ENCODE measurements at places on chromosomes 1 and 21.

GRCh38 chr1:97770376-97770775 lies 150.5 kb downstream of the DPYD start:
- no peak for DNase-seq

DNA sequence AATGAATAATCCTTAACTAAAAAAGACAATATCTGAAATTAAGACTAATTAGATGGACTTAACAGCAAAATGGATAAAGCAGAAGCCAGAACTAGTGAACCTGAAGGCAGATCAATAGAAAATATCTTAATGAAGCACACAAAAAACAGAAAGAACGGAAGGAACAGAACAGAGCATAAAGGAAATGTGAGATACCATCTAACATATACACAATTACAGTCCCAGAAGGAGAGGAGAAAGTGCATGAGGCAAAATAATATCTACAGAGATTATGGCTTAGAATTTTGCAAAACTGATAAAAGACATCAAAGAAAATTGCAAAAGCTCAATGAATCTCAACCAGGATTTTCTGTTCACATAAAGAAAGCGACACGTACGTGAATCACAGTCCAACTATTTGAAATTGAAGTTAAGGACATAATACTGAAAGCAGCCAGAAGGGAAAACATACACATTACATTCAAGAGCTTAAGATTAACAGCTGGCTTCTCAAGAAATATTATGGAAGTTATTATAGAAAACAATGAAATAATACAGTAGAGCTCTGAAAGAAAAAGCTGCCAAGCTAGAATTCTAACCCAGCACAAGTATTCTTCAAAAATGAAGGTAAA lies 182.0 kb downstream of the CDC42BPA start:
- no peak for DNase-seq

DNA sequence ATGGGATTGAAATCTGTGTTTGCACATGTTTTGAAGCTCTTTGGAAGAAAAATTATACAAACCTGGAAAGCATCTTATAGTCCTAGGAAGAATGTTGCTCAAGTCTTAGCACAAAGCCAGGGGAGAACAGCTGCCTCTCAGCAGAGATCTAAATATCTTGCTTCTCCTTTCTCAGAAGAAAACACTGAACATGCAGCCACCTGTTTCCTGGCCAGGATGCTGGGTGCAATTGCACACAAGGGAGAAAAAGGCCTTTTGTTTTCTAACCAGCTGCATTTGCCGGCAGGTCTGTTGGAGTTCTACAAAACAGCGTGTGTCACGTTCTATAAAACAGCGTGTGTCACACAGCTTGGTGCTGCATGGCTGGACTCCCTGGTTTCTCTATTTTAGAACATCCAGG lies 259.6 kb upstream of the PLD5 start:
- DNase-seq, result no peak

- no peak for DNase-seq
Observed at GRCh38 chr1:115218699-115219098, 119.3 kb downstream of the NGF start.

DNA sequence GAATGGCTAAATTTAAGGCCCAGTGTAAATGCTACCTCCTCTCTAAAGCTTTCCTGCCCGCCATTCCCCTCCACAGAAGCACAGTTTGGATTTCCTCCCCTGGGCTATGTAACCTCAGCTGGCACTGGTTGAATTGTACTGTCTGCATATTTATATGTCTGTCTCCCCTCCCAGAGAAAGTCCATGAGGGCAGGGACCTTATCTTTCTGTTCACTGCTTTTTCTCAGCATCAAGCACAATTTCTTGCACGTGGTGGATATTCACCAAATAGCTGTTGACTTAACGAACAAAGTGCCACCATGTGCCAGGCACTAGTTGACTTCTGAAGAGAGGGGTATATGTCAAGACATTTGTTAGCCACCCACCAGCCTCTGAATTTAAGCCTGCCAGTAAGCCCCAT lies 9.5 kb upstream of the PDIK1L start:
- no peak for DNase-seq

DNA sequence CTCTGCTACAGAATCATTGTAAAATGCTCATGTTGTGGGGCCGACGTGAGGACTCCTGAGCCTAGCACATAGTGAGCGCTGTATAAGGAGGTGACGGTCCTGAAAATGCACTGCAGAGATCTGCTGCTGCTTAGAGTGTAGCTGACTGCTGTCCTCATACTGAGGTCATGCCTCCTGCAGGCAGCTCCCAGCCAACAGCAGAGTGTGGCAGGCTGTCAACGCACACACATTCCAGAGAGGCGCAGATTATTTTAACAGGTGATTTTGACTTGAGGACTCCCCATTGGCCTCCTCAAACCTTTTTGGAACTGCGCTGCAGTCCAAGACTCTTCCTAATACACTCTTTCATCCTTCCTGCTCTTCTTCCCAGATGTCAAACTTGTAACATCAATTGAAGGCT lies 119.8 kb upstream of the KCNJ6 start:
- no peak for DNase-seq
